Smooth muscle cell of bladder (primary cell): ENCODE measurements at places on chromosomes 7 and 10. TPM values are rescaled to one million over a fixed set of nuclear protein-coding genes. Genes with fewer than 3 reads are reported as not detected.

PTEN gene
- 169 and 171 TPM in 2 replicates for total RNA-seq

CREB5 gene
- 2.9 and 5.8 TPM in 2 replicates for total RNA-seq

DGKB gene
- total RNA-seq = 0.14 and 1.2 TPM in 2 replicates

HEPACAM2 gene
- under 0.01 TPM in 1 of 2 replicates, not detected in the other for total RNA-seq

ATRNL1 gene
- under 0.01 and 0.18 TPM in 2 replicates for total RNA-seq

GPR15LG gene
- not detected in 2 replicates for total RNA-seq

TLX1 gene
- total RNA-seq = not detected in 2 replicates

TCERG1L gene
- total RNA-seq = not detected in 2 replicates

KLF14 gene
- 0.09 TPM in 1 of 2 replicates, not detected in the other for total RNA-seq

PNLIPRP2 gene
- not detected in 2 replicates for total RNA-seq

FAM13C gene
- total RNA-seq = 0.83 and 0.85 TPM in 2 replicates

NPFFR1 gene
- under 0.01 TPM in 1 of 2 replicates, not detected in the other for total RNA-seq

CNPY1 gene
- total RNA-seq = not detected in 2 replicates

AKR1C4 gene
- total RNA-seq = not detected in 2 replicates

REPIN1 gene
- 34.6 and 38.4 TPM in 2 replicates for total RNA-seq

EGR2 gene
- total RNA-seq = 0.14 and 0.46 TPM in 2 replicates

VPS41 gene
- 59.9 and 92.5 TPM in 2 replicates for total RNA-seq
